ENCODE measurements at places on chromosomes 6 and 20.

DNA sequence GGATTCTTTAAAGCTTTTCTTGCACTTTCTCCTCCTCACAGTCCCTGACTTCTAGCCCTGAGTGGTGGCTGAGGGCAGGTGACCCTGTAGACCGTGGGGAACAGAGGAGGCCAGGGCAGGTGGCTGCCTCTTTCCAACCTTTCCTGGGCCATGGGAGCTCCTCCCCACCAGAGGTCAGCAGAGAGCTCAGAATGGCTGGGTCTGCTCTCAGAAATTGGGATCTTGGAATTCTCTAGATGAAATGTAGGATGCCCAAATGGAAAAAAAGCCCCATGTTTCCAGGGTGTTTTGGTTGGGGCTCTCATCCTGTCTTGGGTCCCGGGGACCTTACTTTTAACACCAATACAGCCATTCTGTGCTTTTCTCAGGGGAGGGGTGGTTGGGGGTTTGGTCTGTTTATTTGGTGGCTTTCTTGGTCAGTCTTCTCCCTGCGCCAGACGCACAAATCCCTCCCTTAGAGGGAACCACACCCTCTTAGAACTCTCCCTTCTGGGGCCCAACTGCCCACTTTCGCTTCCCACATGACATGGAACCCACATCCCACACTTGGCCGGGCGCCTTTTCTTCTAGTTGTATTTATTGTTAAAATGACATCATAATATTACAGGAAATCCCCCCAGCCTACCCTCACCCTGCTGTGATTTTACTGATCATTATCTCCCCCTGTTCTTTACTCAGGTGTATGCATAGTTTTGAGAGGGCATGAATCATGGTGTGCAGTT, 17.9 kb downstream of the GNAS start:
- peak; percentile 40 for DNase-seq

DNA sequence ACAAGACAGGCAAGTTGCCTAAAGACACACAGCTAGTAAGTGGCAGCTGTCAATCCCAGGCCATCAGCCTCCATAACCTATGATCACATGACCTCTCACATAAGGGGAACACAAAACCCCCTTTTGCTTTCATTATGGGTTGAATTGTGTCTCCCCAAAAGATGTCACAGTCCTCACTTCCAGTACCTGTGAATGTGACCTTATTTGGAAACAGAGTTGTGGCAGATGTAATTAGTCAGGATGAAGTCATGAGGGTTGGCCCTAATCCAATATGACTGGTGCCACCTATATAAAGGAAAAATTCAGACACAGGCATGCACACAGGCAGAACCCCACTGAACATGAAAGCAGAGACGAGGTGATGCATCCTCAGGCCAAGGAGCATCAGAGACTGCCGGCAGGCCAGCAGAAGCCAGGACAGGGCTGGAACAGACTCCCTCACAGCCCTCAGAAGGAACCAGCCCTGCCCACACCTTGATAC, 33.6 kb downstream of the GFOD1 start:
- no peak for DNase-seq

- DNase-seq, result no peak
Observed at GRCh38 chr6:149890629-149891045, 7.3 kb downstream of the RAET1E start.

DNA sequence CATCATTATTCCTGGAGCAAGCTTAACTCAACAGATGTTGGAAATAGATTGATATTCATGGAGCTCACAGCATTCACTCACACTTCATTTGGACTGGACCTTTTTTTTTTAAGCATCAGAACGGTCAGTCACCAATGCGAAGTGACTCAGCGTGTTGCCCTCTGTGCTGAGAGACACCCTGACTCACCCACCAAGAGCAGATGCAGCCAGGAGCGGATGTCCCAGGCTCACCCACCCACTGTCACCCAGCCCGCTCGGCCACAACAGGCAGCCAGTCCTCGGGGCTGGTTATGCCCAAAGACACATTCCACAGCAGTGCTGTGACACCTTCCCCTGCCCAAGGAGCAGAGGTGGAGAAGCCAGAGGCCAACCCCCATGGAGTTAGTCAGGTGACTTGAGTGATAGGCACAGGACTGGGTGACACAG, 15.7 kb downstream of the RNASET2 start:
- no peak for DNase-seq

DNA sequence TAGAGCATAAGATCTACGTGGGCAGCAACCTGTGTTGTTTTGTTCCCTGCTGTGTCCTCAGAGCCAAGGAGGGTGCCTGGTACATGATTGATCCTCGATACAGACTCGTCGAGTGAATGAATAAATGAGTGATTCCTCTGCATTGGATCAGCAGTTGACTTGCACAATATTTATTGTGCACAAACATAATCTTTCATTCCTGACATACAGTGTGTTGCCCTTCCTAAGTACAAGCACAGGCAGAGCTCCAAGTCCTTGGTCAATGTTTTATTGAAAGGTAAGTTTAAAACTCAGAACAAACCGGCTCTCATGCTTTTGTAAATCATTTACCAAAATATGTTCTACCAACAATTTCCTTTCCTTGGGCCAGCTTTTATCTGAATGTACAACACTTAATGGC, 57.4 kb downstream of the STMND1 start:
- DNase-seq, result no peak

DNA sequence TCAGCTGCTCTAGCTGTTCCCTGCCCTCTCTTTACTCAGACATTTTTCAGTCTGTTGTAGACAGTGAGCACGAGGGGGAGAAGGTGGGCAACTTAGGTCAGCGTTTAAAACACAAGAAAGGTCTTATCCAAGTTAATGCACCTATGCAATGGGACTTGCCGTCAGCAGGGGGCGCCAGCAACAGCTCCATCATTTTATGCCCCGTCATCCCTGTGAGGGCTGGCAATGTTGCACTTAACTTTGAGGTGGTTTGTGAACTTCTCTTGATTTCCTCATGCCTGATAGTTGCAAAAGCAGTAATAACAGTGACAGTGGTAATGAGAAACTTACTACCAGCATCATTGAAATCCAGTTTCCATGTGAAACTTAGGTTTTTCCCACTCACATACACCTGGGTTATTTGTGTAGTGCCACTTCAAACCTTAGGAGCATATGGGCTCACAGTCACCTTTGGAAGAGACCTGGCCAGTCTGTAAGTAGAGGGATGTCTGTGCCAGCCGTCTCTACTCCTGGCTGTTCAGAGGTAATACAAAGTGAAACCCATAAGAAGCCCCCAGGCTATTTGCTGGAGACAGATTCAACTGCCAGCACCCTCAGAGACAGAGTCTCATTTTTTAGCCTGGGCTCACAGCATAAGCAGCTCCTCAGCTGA, 44.9 kb upstream of the ID1 start:
- peak; percentile 70 for DNase-seq

- no peak for DNase-seq
Observed at GRCh38 chr6:144141470-144141869, 8.8 kb upstream of the STX11 start.

GRCh38 chr6:40410821-40411220, 176.3 kb downstream of the LRFN2 start:
- DNase-seq, result no peak

GRCh38 chr6:5135788-5136376, 50.7 kb downstream of the PPP1R3G start:
- no peak for DNase-seq

- no peak for DNase-seq
Observed at GRCh38 chr6:154318721-154319120, 37.9 kb downstream of the IPCEF1 start.

DNA sequence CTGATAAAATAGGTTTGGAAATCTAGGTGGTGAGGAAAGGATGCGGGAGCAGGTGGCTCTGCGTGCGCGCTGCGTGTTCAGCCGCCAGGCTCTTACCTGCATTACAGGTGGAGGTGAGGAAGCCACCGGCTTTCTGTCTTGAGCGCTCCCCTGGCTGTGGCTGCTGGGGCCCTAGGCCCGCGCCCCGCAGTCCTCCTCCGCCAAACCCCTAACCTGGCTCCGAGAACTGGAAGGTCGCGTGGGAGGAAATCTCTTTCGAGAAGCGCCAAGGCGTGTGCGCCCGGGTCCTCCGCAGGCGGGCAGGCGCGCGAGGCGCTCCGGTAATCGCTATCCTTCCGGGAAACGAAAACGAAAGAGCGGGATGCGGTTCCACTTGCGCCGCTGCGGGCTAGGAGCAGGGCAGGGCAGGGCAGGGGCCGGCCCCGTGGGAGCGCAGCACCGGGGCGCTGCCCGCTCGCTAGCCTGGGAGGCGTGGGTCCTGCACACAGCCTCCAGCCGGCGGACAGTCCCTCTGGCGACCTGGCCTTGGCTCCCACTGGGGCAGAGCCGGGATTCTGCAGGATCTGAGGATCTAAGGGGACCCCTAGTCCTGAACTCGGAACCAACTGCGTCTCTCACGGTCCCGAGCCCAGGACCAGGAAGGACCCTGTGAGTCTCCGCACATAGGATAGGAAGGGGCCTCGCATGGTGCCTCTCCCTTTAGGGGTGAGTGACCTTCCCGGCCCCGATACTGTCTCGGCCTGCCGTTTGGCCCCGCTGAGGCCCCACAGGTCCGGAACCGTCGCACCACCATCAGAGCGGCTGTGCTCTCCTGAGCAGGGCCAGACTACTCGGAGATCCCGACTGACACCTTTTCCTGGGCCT, at the start of gene ETV7:
ETV7 (minus strand) TSS at position 230 of the 864 bp plus-strand sequence; CDS start at position 102, 128 bp downstream.
- DNase-seq, result no peak

GRCh38 chr6:167437888-167438484, 113.1 kb downstream of the TTLL2 start:
- DNase-seq, result no peak

- DNase-seq, result no peak
Observed at GRCh38 chr20:57526087-57526884, 1.3 kb upstream of the CTCFL start.

GRCh38 chr6:105745464-105746129, 340.5 kb upstream of the PRDM1 start:
- no peak for DNase-seq

DNA sequence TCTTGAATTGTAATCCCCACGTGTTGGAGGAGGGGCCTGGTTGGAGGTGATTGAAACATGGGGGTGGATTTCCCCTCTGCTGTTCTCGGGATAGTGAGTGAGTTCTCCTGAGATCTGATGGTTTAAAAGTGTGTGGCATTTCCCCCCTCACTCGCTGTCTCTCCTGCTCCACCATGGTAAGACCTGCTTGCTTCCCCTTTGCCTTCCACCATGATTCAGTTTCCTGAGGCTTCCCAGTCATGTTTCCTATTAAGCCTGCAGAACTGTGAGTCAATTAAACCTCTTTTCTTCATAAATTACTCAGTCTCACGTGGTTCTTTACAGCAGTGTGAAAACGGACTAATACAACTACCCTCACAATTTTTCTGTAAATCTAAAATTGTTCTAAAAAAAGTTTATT, 26.8 kb upstream of the FAM184A start:
- DNase-seq, result no peak

DNA sequence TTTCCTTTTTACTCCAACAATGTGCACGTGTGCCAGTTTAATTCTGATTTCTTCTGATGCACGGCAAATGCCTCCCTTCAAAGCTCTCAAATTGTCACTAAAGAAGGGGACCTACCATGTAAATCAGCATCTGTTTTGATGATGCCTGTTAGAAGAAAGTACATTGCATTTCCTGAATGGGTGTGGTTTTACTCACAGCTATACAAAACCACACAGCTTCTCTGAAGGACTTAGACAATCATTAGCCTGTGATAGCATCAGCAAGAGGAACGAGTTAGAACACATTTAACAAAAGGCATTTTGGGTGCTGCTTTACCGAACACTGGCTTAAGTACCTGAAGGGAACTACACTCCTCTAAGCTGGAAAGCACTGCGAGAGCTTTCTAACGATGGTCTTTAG, 109.4 kb downstream of the ATXN1 start:
- DNase-seq, result no peak

GRCh38 chr6:40336940-40337760, 250.0 kb downstream of the LRFN2 start:
- no peak for DNase-seq

DNA sequence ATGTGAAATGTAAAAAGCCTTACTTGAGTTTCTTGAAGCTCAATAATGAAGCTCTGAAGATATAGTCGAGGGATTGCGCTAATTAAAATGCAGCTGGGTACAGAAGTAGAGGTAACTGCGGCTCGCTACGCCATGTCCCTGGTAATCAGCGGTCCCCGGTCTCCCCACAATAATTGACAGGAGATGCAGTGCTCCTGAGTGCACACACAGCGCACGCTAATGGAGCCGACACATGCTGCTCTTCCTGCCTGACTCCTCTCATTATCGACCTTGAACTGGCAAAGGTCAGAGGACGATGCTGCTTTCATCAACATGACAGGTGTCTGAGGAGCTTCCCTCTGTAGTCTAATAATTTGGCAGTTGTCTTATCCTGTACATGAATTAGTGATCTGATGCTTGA, 365.9 kb downstream of the RNF144B start:
- no peak for DNase-seq

GRCh38 chr6:100347901-100348550, 116.7 kb downstream of the SIM1 start:
- DNase-seq, result no peak

- DNase-seq, result no peak
Observed at GRCh38 chr6:20377623-20378265, 23.9 kb upstream of the E2F3 start.

- DNase-seq, result no peak
Observed at GRCh38 chr6:128239146-128239545, 281.3 kb downstream of the PTPRK start.

DNA sequence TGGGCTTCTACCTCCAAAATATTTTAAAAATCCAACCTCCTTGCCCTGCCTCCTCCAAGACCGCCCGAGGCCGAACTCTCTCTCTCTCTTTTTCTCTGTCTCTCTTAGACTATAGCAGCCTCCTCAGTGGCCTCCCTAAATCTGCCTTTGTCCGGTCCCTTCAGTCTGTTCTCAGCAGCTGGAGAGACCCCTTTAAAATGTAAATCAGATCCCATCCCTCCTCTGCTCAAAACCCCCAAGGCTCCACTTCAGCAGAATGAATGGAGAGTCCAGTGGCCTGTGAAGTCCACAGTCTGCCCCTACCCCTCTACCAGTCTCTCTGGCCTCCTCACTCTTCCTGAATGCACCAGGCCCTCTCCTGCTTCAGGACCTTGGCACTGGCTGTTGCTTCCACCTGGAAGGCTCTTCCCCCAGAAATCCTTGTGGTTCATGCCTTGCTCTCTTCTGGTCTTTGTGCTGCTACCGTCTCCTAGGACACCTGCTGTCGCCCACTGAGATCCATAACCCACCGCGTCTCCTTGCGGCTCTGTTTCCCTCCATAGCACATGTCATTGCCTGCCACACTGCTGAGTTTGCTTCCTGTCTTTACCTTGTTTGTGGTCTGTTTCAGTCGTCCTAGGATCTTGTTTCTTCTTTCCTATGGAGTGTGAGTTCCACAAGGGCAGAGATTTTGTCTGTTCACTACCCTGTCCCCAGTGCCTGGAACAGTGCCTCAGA, 6.0 kb downstream of the MLN start:
- DNase-seq, result no peak
